ENCODE measurements at places on chromosomes 1 and 21. TPM values are rescaled to one million over a fixed set of nuclear protein-coding genes. Genes with fewer than 3 reads are reported as not detected.

GRCh38 chr1:27891196-27891889 is 19.0 kb downstream of the THEMIS2 start:
- DNase-seq: no peak

- DNase-seq: no peak
These were observed 216.0 kb upstream of the NFIA start for GRCh38 chr1:60866226-60866900.

DNA sequence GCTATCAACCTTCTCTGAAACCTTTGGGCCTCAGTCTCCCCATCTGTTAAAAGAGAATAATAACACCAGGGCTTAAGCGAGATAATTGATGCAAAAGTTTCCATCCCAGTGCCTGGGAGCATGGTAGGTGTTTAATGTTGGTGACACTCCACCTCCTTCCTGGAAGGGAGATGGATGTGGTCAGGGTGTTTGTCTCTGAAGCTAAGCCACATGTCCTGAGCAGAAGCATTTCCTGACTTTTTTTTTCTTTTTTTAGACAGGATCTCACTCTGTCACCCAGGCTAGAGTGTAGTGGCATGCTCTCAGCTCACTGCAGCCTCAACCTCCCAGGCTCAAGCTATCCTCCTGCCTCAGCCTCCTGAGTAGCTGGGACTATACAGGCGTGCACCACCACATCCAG is 72.6 kb upstream of the HMGB4 start:
- no peak for DNase-seq

GRCh38 chr21:43866659-43867331 is 1.8 kb downstream of the AGPAT3 start:
- no peak for DNase-seq

GRCh38 chr1:210302501-210302900 is 26.2 kb upstream of the HHAT start:
- no peak for DNase-seq

DNA sequence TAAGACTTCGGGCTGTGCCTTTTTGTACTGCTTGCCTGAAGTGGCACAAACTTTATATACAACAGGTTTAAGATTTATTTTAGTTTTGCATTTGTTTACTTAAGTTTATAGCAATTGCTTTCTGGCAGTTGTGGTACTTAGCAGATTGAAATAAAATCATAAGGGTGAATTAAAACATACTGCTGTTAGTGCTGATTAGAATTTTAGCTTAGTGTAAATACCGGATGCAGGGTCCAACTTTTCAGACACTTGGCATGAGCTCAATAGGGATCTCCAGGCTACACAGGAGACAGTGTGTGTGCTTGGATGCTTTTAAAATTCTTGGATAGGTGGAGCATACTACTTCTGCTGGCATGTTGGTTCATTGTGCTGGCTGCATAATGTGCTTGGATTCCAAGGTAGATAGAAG is 159.6 kb downstream of the NFIA start:
- DNase-seq: no peak

The CFHR4 gene
- total RNA-seq: 0.31 TPM

DNA sequence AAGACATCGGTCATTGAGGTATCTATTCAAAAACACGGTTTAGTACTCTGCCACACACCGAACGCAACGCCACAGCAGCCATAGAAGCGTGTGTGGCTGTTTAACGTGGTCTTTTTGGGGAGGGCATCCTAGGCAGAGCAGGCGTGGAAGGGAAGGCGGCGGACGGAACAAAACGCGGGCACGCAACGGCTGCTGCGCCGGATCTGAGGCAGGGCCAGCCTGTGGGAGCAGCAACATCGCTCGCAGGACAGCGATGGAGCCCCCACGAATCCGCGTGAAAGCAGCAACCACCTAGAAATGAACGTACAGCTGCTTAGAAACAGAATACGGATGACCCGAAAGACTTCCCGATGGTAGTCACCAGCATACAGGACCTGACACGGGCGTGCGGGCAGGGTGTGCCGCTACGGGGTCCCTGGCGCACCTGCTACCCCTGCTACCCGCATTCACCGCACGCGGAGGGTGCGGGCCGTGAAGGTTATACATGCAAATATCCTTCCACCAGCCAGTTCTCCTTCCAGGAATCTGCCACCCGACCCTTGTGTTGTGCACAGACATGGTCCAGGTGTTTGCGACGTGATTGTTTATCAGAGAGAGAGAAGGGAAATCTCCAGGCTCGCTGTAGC is 114.4 kb upstream of the COL6A1 start:
- no peak for DNase-seq

DNA sequence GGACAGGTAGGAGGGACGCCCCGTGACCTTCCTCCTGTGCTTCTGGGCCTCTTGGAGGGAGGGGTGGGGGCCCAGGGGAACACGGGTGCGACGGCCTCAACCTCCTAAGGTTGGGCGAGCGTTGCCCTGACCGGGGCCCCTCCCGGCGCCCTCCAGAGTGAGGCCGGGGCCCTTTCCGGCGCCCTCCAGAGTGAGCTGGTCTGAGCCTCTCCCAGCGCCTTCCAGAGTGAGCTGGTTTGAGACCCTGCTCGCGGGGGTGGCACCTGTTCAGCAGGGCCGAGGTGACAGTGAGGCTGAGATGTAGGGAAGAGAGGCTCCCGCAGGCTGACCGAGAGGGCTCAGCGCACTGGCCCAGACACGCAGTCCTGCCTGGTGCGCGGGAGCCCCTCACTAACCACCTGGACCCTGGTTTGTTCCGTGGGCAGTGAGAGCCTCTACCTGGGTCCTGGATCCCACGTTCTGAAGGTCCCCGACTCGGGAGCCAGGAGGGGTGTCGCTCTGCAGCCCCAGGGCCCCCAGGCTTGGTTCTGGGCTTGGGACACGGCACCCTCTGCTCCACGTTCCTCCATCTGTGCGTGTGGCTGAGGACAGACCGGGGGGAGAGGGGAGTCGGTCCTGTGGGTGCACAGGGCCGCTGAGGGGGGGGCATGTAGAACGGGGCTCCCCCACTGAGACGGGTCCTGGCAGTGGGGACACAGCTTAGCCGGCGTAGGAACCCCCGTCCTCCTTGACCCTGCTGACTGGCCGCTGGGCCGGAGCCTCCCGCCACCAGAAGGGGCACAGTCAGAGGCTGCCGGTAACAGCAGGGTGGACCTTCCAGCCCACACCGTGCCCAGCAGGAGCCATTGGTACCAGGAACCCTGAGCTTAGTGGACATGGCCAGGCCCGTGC is 1.4 kb downstream of the COL6A1 start:
- no peak for DNase-seq

The TRABD2B gene
- total RNA-seq: under 0.01 TPM

DNA sequence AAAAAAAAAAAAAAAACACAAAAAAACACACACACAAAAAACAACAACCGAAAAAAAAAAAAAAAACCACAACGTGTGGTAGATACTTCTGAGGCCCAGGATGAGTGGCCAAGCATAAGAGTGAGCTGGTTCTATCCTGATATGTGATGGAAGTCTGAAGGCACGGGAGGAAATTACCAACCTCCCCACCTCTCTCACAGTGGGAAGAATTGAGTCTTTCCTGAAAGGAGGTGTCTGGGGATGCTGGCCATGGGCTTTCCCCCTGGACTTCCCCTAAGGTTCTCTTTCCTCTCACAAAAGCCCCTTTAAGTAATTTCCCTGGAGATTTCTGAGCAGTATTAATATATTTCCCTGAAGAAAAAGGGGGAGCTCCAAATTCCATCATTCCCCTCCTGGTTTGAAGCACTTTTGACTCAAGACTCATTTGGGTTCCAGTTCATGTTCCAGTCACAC is 5.2 kb downstream of the TMCC2 start:
- DNase-seq: no peak

The KISS1 gene
- total RNA-seq: not detected

DNA sequence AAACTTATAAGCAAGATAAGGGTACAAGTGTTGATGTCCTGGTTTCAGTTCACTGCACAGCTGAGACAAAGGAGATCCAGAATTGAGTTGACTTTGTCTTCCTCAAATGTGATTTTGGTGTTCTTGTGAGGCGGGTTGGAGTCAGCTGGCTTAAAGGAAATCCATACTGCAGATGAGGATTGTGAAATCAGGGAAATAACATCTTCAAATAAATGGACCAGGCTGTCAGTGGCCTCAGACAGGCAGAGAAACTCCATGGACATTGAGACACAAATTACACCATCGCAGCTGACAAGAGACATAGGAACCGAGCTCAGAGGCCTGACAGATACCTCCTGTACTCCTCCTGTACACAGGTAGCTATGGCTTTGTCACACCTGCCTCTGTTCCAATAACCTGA is 27.0 kb upstream of the REG4 start:
- no peak for DNase-seq

The NAXE gene
- 26.5 TPM for total RNA-seq

The XCL2 gene
- total RNA-seq: not detected

GRCh38 chr1:4050998-4051397 is 150.9 kb upstream of the C1orf174 start:
- DNase-seq: no peak

The FASLG gene
- not detected for total RNA-seq

The CZIB gene
- total RNA-seq: 48.4 TPM

DNA sequence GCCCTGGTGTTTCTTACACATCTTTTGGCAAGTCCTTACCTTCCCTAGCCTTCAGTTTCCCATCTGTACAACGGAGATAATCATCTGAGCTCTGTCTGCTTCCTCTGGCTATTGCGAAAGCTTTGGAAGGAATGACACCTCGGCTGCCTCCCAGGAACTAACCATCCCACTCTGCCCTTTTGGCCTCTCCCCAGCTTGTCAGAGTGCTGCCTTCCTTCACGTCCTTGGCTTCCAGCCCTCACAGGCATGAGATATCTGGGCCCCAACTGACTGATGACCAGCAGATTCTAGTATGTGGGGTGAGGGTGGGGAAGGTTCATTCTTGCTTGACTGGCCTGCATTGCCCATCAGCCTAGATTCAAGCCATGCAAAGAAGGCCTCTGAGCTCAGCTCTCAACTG is 253.1 kb upstream of the FGGY start:
- DNase-seq: no peak

- no peak for DNase-seq
These were observed 85.1 kb upstream of the RHOU start for GRCh38 chr1:228650141-228650540.

DNA sequence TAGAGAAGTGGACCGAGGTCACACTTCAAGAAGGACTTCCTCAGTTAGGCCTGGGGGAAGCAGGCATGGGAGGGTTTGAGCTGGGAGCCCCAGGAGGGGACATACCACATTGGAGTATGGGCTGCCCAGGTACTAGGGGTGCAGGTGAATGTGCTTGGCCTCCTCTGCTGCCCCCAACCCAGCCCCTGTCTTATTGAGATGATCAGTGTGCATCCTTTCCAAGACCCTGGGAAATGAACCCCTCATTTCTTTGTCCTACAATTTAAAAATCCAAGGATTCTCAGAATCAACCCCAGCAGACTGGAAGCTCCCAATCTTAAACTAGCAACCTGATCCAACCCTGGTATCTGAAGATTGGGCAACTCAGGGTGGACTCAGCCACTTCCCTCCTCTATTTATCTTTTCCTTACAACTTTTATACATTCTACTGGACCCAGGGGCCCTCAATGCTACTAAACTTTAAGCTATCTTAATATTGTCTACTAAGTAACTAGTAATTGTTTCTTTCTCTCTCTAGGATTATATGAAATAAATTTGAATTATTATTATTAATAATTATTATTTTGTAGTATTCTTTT is 9.1 kb downstream of the MEX3A start:
- DNase-seq: no peak

DNA sequence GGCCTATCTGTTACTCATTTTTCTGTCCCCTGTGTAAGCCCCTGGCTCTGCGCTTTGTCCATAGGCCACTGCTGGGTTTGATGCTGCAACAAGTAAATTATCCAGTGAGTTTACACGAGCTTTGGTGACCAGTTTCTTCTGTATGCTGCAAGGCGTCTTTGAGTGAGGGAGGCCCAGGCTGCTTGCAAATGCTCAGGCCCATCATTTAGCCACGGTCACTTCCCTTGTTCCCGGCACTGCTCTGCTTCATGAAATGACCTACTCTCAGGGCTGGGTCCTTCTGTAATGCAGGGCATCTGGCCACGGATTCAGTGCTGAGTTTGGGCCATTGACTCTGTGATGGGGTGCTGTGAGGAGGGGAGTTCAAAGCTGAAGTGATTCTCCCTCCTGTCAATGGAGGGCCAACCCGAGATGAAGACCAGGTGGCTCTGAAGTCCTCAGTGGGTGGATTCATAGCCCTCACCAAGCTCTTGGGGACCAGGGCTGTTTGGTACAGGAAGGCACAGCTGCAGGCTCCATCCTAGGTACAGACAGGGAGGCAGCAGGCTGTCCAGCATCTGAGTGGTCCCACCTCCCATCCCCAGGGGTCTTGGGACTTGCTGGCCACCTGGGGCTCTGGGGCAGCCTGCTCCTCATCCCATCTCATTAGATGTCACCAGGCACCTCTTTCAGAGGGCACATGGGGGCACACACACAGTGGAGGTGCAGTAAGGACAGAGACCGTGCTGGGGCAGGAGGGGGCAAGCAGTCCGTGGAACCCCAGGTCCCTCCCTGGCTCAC is 21.7 kb downstream of the LHX4 start:
- no peak for DNase-seq

GRCh38 chr1:238336531-238336930 is 445.8 kb upstream of the ZP4 start:
- no peak for DNase-seq

The DNAJC6 gene
- total RNA-seq: 104 TPM

The SPRR2G gene
- not detected for total RNA-seq

DNA sequence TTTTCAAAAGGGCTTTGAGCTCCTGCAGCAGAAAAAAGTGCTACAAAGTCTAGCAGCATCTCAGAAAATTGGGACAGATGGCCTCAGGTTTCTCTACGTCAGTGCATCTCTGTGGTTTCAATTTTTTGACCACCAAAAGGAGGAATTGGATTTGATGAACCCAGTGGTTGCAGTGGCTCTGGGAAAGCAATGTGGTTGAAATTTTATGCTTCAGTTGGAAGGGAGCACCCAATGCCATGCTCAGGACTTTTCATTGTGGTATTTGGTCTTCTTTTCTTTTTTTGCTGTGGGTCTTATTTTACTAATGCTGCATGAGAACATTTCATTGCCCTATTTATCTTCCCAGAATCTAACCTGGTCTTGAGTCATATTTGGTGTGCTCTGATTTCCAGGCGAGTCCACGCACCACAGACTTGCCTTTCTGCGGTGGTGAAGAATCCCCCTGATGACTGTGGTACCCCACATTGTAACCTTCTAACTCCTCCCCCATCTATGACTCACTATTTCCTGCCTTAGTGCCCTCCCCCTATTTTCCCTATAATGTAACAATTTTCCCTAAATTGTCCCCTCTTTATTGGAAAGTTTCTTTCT is 56.7 kb downstream of the S1PR1 start:
- no peak for DNase-seq

DNA sequence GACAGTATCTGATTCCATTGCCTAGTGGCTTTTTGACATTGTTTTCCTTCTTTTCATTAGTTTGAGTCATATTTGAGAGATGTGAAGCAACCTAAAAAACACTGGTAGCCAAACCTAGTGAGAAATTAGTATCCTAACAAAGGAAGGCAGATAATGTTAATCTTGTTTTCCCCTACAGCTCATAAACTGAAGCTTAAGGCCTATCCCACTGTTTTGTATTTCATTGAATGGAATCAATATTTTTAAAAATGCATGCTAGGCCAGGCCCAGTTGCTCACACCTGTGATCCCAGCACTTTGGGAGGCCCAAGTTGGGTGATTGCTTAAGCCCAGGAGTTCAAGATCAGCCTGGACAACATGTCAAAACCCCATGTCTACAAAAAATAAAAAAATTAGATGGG is 1.2 kb downstream of the CR1L start:
- DNase-seq: no peak

GRCh38 chr1:84634536-84635205 is 55.6 kb downstream of the SSX2IP start:
- DNase-seq: no peak
